Activated CD4-positive, alpha-beta memory T cell treated with anti-CD3 and anti-CD28 coated beads, Interleukin-2, amount 10 ng/mL, durations not matched to agents 7 days and 5 days (primary cell): ENCODE measurements at places on chromosomes 7 and 10. TPM values are rescaled to one million over a fixed set of nuclear protein-coding genes. Genes with fewer than 3 reads are reported as not detected.
A peak's percentile ranks its signal among the peaks of the same experiment; 100 is the strongest.

GRCh38 chr7:44515590-44516268, 25.3 kb upstream of the NUDCD3 start:
- no peak overlapping the region for H3K4me3 ChIP-seq
- H3K4me1 ChIP-seq, result no peaks in the 10 kb centered on the region
- H3K36me3 ChIP-seq, result no peaks in the 10 kb centered on the region
- H3K27me3 ChIP-seq, result peaks cover under 1% of the 10 kb centered on the region
- DNase-seq, result no peak
- H3K27ac ChIP-seq, result no peak overlapping the region

- no peaks in the 10 kb centered on the region for H3K36me3 ChIP-seq
- no peaks in the 10 kb centered on the region for H3K27me3 ChIP-seq
- H3K4me3 ChIP-seq, result peak overlapping the region; percentile 86
- peaks cover 19% of the 10 kb centered on the region for H3K4me1 ChIP-seq
- H3K27ac ChIP-seq, result peak overlapping the region; percentile 63
Measured at GRCh38 chr7:152759949-152760853, 649 bp downstream of the ACTR3B start.

GRCh38 chr7:82530361-82530760, 86.8 kb upstream of the CACNA2D1 start:
- no peak for DNase-seq
- no peak overlapping the region for H3K4me3 ChIP-seq
- H3K27ac ChIP-seq, result no peak overlapping the region
- H3K36me3 ChIP-seq, result no peaks in the 10 kb centered on the region
- no peaks in the 10 kb centered on the region for H3K27me3 ChIP-seq
- H3K4me1 ChIP-seq, result no peaks in the 10 kb centered on the region

GRCh38 chr7:138607216-138608126, 93.7 kb downstream of the SVOPL start:
- H3K27me3 ChIP-seq, result no peaks in the 10 kb centered on the region
- H3K4me3 ChIP-seq, result no peak overlapping the region

GRCh38 chr10:80924063-80924952, 386.6 kb downstream of the SH2D4B start:
- H3K27ac ChIP-seq, result no peak overlapping the region
- H3K4me1 ChIP-seq, result no peaks in the 10 kb centered on the region
- peak; percentile 18 for DNase-seq
- no peaks in the 10 kb centered on the region for H3K36me3 ChIP-seq
- H3K27me3 ChIP-seq, result peaks cover 2% of the 10 kb centered on the region

GRCh38 chr10:102444851-102445250, 6.5 kb downstream of the C10orf95 start:
- no peak overlapping the region for H3K27ac ChIP-seq
- no peaks in the 10 kb centered on the region for H3K27me3 ChIP-seq
- no peak overlapping the region for H3K4me3 ChIP-seq
- H3K36me3 ChIP-seq, result peaks cover 7% of the 10 kb centered on the region

- no peak for DNase-seq
- peak overlapping the region; percentile 28 for H3K27ac ChIP-seq
- peaks cover 19% of the 10 kb centered on the region for H3K36me3 ChIP-seq
- H3K27me3 ChIP-seq, result peaks cover 16% of the 10 kb centered on the region
Measured at GRCh38 chr10:114623661-114624294, 34.3 kb downstream of the ABLIM1 start.

- no peak for DNase-seq
- no peaks in the 10 kb centered on the region for H3K4me1 ChIP-seq
- no peak overlapping the region for H3K4me3 ChIP-seq
- no peak overlapping the region for H3K27ac ChIP-seq
- no peaks in the 10 kb centered on the region for H3K36me3 ChIP-seq
- no peaks in the 10 kb centered on the region for H3K27me3 ChIP-seq
Measured at GRCh38 chr7:70631718-70632117, 500.2 kb upstream of the GALNT17 start.

GRCh38 chr7:45108863-45109262, 2.6 kb downstream of the TBRG4 start:
- no peak for DNase-seq
- peaks cover 50% of the 10 kb centered on the region for H3K36me3 ChIP-seq
- peak overlapping the region; percentile 64 for H3K27ac ChIP-seq

GRCh38 chr7:28953633-28954032, 4.5 kb downstream of the TRIL start:
- H3K4me3 ChIP-seq, result no peak overlapping the region
- no peaks in the 10 kb centered on the region for H3K36me3 ChIP-seq
- H3K27ac ChIP-seq, result no peak overlapping the region
- no peak for DNase-seq

DNA sequence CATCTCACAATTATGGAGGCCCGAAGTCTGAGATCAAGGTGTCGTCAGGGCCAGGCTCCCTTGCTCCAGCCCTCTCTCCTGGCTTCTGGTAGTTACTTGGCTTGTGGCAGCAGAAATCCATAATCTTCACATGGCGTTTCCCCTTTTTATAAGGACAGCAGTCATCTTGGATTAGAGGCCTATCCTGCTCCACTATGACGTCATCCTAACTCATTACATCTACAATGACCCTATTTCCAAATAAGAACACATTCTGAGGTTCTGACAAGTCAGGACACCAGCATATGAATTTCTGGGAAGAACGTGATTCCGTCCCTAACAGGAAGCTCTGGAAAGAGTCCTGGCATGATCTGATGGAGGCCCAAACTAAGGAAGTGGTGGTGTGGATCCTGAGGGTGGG, 35.8 kb downstream of the NEUROG3 start:
- no peak for DNase-seq
- H3K36me3 ChIP-seq, result peaks cover 7% of the 10 kb centered on the region
- H3K27me3 ChIP-seq, result peaks cover 17% of the 10 kb centered on the region
- no peaks in the 10 kb centered on the region for H3K4me1 ChIP-seq
- no peak overlapping the region for H3K4me3 ChIP-seq

DNA sequence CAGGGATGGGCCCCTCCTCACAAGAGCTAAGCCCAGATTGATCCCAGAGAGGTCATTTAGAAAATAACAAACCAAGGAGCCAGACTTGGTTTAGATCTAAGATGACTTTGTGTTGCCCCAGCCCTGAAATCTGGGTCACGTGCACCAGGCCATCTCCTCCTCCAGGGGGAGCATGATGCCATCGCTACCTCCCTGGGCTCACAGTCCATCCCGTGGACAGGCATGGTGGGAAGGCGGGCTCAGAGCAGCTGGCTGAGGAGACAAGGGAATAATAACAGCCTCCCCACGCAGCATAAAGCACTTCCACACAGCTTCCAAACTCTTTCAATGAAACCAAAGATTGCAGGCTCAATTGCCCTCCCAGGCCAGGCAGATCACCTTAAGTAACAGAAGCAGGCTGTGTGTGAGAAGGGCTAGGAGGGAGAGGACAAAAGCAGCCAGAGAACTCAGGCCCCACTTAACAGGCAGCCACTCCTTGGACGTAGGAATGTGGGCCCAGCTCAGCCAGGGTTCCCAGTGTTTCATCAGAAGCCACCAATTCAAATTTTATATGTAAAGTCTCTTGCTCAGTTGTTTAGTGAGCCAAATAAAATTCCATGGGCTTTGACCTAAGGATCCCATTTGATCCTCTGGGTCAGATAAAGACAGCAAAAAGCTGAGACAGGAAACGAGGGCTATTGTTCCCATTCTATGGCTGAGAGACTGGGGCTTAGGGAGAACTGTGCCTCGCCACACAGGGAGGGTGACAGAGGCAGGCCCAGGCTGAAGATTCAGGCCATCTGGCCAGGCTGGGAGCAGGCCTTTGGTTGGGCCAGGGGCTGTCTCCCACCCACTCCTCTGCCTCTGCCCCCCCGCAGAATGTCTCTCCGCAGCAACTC, 100.2 kb downstream of the COL13A1 start:
- H3K36me3 ChIP-seq, result no peaks in the 10 kb centered on the region
- H3K27me3 ChIP-seq, result no peaks in the 10 kb centered on the region
- H3K4me3 ChIP-seq, result no peak overlapping the region
- H3K27ac ChIP-seq, result no peak overlapping the region

GRCh38 chr7:113142385-113143119, 24.2 kb upstream of the SMIM30 start:
- no peak overlapping the region for H3K4me3 ChIP-seq
- no peak overlapping the region for H3K27ac ChIP-seq
- no peaks in the 10 kb centered on the region for H3K4me1 ChIP-seq
- no peaks in the 10 kb centered on the region for H3K36me3 ChIP-seq
- no peak for DNase-seq
- H3K27me3 ChIP-seq, result peaks cover 4% of the 10 kb centered on the region

DNA sequence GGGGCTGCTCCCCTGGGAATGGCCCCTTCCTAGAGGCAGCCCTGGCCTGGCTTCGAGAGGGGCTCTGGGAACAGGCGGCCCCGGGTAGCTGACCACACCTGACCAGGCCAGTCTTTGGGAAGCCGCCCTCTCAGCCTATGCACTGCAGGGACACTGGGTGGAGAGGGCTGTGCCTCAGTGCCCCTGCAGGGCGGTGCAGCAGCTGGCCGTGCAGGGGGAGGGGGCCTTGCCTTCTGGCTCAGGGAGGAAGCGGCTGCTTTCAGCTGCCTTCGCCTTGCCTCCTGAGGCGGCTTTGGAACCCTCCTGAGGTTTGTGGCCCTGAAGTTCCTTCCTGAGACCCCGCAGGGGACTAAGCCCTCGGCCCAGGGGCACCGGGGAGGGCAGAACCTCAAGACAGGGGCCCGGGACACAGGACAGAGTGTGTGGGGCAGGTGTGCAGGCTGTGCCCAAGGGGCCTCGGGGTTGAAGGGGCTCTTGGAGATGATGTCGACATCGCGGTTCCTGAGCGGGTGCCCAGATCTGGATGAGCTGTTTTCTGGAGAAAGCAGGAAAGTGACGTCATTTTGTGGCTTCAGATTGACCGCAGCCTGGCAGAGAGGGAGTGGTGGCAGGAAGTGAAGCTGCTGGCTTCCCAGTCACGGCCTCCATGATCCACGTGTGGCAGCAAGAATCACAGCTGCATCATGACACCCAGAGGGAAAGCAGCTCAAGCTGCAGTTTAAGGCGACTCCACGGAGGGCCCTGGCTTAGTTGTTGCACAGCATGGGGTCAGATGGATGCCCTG, 17.7 kb downstream of the ADAM8 start:
- peak overlapping the region; percentile 49 for H3K4me3 ChIP-seq
- peaks cover 18% of the 10 kb centered on the region for H3K36me3 ChIP-seq
- peak overlapping the region; percentile 90 for H3K27ac ChIP-seq
- no peaks in the 10 kb centered on the region for H3K27me3 ChIP-seq
- peak; percentile 94 for DNase-seq

DNA sequence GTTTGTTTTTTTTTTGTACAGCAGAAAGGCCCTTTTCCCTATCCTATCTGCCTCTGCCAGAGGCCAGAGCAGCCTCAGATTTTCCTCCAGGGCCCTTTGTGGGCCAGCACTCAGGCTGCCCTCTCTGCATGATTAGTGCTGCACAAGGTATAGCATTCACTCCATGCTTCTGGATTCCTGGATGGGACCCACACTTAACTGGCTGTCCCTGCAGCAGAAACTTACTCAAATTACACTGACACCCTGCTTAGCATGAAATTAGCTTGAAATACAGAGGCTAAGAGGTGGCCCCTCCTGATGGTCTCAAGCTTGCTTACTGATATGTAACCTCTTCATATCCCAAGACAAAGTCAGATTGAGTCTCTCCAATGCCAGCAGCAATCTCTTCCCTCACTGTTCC, 239.3 kb downstream of the SORCS1 start:
- DNase-seq, result no peak
- no peak overlapping the region for H3K4me3 ChIP-seq
- H3K27me3 ChIP-seq, result no peaks in the 10 kb centered on the region
- no peak overlapping the region for H3K27ac ChIP-seq
- no peaks in the 10 kb centered on the region for H3K4me1 ChIP-seq

DNA sequence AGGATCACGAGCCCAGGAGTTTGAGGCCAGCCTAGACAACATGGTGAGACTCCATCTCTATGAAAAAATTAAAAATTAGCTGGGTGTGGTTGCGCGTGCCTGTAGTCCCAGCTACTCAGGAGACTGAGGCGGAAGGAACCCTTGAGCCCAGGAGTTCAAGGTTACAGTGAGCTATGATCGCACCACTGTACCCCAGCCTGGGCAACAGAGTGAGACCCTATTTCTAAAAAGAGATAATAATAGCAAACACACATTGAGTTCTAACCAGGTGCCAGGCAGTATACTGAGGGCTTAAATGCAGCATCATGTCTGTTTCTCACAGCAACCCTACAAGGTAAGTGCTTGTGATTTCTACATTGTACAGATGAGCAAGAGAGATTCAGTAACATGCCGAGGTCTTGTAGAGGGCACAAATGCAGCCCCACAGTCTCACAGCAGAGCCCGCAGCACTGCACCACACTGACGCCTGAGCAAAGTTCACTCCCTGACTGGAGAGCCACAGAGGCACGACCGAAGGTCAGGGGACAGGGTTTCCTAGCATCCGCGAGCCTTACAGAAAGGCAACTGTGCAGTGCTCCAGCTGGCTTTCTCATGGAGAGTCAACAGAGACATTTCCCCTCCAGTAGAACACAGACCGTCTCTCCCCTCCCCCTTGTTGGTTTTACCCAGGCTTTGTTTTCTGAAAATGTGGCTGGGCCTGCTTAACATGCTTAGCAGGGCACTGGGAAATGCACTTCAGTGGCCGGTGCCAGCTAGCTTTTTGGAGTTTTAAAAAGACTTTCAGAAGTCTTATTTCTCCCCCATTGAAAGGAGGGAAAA, 36.5 kb downstream of the PDSS1 start:
- peaks cover 39% of the 10 kb centered on the region for H3K4me1 ChIP-seq
- H3K27ac ChIP-seq, result peak overlapping the region; percentile 14
- H3K36me3 ChIP-seq, result peaks cover 63% of the 10 kb centered on the region
- H3K27me3 ChIP-seq, result no peaks in the 10 kb centered on the region
- no peak for DNase-seq
- H3K4me3 ChIP-seq, result no peak overlapping the region

DNA sequence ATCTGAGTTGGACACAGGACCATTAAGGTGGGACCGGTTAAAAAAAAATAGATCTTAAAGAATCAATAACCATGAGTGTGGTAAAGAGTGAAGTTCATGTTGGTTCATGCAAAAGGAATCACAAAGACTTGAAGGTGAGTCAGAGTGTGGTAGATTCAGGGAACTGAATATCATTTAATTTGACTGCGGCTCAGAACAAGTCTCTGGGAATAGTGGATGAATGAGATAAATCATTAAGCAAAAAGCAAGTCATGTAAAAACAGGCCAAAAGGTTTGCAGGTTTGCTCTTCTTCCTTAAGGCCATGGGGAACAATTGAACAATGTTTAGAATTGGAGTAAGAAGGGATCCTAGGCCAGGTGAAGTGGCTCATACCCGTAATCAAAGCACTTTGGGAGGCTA, 385.8 kb downstream of the ETV1 start:
- H3K4me3 ChIP-seq, result no peak overlapping the region
- no peaks in the 10 kb centered on the region for H3K27me3 ChIP-seq
- no peak for DNase-seq
- H3K36me3 ChIP-seq, result no peaks in the 10 kb centered on the region

GRCh38 chr10:57979491-57979890, 288.2 kb downstream of the IPMK start:
- H3K27ac ChIP-seq, result no peak overlapping the region
- no peaks in the 10 kb centered on the region for H3K27me3 ChIP-seq
- H3K36me3 ChIP-seq, result no peaks in the 10 kb centered on the region
- no peak overlapping the region for H3K4me3 ChIP-seq
- DNase-seq, result no peak

- peaks cover 4% of the 10 kb centered on the region for H3K4me1 ChIP-seq
- DNase-seq, result no peak
- H3K36me3 ChIP-seq, result no peaks in the 10 kb centered on the region
- no peaks in the 10 kb centered on the region for H3K27me3 ChIP-seq
Measured at GRCh38 chr7:45687721-45688120, 113.6 kb downstream of the ADCY1 start.

DNAH11 gene
- 2.1 TPM for total RNA-seq

NYAP1 gene
- total RNA-seq, result 0.13 TPM

ENKUR gene
- total RNA-seq, result not detected

AKR1B15 gene
- not detected for total RNA-seq

PTF1A gene
- total RNA-seq, result not detected

CDH23 gene
- 1.3 TPM for total RNA-seq

TAS2R41 gene
- not detected for total RNA-seq
